ENCODE measurements at places on chromosomes 5 and 9. TPM values are rescaled to one million over a fixed set of nuclear protein-coding genes. Genes with fewer than 3 reads are reported as not detected.

Gene UBE2QL1
- not detected for total RNA-seq

- DNase-seq: no peak
Measured at GRCh38 chr9:114114364-114114763, 15.3 kb upstream of the KIF12 start.

GRCh38 chr9:16516891-16517290 lies 353.6 kb downstream of the BNC2 start:
- DNase-seq: no peak

Gene FOXD4L3
- total RNA-seq: 0.25 TPM

DNA sequence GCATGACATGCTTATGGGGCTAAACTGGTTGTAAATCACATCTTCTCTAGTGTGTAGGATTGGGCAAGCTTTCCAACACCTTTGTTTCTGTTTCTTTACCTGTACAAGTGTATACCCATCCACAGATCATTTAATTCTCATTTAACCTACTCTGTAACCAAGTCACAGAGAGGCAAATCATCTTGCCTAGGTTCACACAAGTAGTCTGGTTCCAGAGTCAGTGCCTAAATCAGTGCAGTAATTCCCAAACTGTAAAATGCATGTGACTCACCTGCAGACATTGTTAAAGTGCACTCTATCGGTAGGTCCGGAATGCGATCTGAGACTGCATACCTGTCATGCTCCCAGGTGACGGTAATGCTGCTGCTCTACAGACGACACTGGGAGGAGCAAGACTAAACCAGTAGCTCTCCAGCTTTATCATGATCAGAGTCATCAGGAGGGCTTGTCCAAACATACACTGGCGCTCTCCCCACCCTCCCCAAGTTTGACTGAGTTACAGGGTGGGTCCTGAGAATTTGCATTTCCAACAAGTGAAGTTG lies 107.9 kb upstream of the FREM1 start:
- no peak for DNase-seq
